ENCODE measurements at places on chromosomes 12 and 14. TPM values are rescaled to one million over a fixed set of nuclear protein-coding genes. Genes with fewer than 3 reads are reported as not detected.

Gene AQP2
- total RNA-seq: not detected

Gene NCKAP5L
- total RNA-seq: 34.1 TPM

Gene P2RX2
- not detected for total RNA-seq

Gene DYRK2
- total RNA-seq: 20.7 TPM

Gene B3GNT4
- under 0.01 TPM for total RNA-seq

Gene MYF6
- total RNA-seq: not detected

Gene KRT83
- not detected for total RNA-seq

Gene OR6C68
- not detected for total RNA-seq

Gene PTPN11
- total RNA-seq: 158 TPM

Gene ANO2
- 0.43 TPM for total RNA-seq

Gene GPRC5D
- not detected for total RNA-seq

Data from fibroblast of villous mesenchyme (primary cell).